ENCODE measurements at places on chromosomes 1 and 21.

DNA sequence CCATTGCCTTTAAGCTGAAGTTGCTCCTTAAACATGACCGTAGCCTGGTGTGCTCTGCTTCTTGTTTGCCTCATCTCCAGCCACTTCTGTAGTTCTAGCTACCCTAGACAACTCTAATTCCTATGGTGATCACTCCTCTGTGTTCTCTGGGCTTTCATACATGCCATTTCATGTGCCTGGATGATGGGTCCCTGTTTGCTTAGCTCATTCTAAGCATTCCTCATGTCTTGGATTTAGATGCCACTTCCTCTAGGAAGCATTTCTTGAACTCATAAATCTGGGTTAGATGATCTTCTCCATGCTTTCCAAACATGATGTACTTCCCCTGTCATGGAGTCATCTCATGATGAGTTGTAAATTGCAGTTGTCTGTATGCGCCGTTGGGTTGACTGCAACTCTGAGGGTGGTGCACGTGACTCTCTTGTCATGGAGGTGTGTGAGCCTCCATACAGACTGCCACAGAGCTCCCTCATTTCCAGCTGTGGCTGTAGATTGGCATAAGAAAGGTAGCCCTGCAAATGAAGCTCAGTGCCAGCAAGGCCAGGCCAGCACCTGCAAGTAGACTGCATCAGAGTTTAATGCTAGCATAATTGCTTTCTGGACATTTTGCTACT lies 77.2 kb downstream of the LAMC1 start:
- DNase-seq, result no peak

- peak; percentile 33 for DNase-seq
Measured at GRCh38 chr1:161185282-161185682, 8.0 kb upstream of the B4GALT3 start.

GRCh38 chr1:110211496-110212168 lies 1.5 kb downstream of the KCNC4 start:
- no peak for DNase-seq

DNA sequence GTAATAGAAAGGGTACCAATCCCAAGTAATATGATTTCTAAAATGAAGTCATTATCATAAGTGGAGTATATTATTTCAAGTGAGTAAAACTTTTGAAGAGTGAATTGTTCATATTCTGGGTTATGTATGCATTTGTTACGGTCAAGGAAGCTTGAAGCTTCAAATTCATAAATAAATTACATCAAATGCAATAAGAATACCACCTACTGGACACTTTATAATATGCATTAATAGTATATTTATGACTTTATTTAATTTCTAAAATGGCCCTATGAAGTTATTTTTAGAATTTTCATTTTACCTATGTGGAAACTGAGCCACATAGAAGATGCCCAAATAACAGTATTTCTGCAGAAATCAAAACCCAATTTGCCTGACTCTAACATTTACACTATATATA lies 260.6 kb downstream of the SMYD3 start:
- DNase-seq, result no peak

DNA sequence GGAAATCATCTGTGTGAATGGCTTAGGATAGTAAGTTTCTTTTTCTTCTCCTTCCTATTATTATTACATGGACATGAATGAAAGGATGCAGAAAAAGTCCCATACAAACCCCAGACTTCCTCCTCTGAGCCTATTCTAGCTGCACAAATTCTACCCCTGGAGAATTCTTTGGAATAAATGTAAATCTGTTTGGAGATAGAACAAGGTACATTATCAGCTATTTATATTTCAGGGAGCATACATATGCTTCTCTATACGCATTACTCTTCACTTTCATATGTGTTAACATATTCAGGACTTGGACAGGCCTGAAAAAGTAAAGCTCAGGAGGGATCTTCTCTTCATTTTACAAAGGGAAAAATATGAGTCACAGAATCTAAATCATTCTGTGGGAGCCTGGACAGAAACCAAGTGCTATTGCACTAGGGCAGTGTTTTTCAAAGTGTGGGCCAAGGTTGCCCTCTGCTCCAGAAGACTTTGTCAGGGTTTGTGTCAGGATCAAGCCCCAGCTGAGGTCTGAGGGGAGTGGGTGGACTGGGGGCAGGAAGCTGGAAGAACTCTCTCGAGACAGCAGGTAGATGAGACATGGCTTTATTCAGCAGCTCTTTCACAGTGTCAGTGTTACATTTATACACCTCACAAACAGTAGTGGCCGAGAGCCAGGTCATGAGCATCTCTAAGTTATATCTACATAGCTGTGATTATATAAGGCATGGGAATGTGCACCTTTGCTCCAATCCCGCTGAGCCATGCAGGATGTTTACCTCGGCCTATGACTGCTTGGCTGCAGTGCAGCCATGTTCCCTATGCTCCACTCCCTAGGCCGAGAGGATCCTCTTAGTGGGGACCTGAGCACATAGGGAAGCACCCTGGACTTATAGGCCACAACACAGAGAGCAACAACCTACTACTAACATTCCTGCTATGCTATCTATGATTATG lies 114.3 kb downstream of the GDAP2 start:
- no peak for DNase-seq

DNA sequence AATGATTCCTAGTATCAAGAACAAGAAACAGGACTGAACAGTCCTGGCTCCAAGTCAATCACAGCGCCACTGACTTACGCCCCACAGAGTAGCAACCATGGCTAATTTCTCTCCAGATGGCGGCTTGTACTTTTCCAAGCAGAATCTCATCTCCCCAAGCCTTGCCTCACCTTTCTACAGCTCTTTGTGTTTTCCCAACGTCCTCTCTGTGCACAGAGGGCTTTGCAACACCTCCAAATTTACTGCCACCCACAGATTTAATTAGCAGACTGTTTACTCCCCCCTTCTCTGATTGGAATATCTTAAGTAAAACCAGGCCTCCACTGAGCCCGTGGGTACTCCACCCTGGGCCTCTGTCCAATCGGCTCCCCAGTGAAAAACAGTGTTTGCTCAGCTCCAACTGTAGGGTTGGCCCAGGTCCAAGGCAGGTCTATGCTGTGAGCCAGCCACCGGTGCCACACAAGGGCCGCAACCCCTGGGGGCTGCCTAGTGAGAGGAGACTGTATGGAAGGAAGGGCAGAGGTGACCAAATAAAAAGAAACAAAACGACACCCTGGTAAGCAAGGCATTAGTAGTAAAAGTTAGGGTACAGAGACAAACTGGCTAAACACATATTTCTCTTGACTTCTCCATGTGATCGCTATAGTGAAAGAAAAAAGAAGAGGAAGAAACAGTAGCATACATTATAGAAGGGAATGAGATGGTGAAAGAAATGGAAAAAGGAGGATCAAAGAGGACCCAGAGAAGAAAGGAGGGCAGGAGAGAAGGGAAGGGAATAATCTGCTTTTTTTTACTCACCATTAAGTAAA lies 128.4 kb upstream of the SOD1 start:
- no peak for DNase-seq

- DNase-seq, result peak; percentile 17
Measured at GRCh38 chr1:53688381-53689102, 50.4 kb downstream of the GLIS1 start.

GRCh38 chr1:90768098-90768497 lies 51.0 kb upstream of the BARHL2 start:
- DNase-seq, result peak; percentile 13

- peak; percentile 78 for DNase-seq
Measured at GRCh38 chr1:6880951-6881690, 95.9 kb downstream of the CAMTA1 start.

GRCh38 chr1:229578168-229579058 lies 19.9 kb upstream of the ABCB10 start:
- no peak for DNase-seq

- DNase-seq, result no peak
Measured at GRCh38 chr1:79811173-79811572, 804.6 kb upstream of the ADGRL4 start.

- DNase-seq, result no peak
Measured at GRCh38 chr1:96096613-96097321, 624.8 kb upstream of the PTBP2 start.

DNA sequence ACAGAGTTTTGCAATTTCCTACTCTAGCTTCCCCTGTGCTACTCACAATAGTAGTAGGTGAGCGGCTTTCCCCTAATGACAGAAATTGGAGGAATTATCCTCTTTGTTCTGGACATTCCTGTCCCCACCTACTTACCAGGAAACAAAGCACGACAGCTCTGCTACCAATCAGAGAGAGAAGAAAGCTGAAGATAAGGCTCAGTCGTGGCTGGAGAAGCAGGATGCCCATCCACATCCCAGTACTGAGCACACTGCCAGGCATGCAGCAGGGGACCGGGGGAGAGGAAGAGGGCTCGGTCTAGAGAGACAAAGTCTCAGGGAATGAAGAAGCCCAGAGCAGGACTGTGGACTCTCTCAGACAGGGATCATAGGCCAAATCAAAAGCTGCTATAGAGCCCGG lies 134.1 kb upstream of the KRTAP19-8 start:
- DNase-seq, result no peak

GRCh38 chr1:116769561-116769977 lies 15.3 kb downstream of the CD2 start:
- no peak for DNase-seq

- DNase-seq, result no peak
Measured at GRCh38 chr1:164725401-164725800, 166.4 kb downstream of the PBX1 start.
